ENCODE measurements at places on chromosomes 7 and 10.

GRCh38 chr10:91313-91712, 42.2 kb upstream of the TUBB8 start:
- no peak for DNase-seq

- no peak for DNase-seq
Measured at GRCh38 chr7:156005202-156005691, 193.0 kb upstream of the SHH start.

DNA sequence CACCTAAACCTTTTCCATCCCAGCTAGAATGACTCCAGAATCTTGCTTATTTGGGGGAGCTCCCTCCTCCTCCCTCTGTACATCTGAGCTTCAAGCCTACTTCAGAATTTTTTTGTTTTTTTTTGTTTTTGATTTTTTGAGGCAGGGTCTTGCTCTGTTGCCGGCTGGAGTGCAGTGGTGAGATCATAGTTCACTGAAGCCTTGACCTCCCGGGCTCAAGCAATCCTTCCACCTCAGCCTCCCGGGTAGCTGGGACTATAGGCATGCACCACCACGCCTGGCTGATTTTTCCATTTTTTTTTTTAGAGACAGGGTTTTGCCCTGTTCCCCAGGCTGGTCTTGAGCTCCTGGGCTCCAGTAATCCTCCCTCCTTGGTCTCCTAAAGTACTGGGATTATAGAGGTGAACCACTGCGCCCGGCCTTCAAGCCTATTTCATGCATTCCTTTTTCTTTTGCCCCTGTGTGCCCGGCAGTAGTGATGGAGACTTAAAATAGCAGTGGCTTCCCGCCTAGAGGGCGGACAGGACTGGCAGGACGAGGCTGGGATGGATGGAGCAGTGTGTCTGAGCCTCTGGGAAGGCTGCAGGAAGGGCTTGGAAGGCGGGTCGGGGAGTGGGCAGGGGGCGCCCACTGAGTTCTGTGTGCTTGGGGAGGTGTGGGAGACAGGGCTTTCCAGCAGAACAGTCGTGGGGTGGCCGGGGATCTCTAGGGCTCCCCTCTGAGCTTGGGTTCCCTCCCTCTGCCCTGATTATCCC, 8.8 kb downstream of the CUX1 start:
- no peak for DNase-seq

DNA sequence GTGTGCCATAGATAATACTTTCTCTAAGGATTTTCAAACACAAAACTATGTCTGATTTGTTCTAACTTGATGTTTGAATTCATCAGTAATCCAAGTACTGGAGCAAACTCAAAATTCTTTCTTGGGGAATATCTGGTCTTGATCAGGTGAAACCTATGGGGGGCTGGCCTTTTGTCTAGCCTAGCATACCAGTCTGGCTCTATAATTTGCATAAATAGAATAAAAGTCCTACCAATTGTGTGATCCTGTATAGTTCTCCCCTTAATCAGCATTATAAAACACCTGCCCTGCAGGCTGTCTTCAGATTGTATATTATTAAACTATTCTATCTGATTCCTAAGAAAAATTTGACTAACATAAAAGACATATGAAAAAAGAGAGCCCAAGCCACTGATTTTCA, 233.8 kb upstream of the LRRN3 start:
- no peak for DNase-seq

DNA sequence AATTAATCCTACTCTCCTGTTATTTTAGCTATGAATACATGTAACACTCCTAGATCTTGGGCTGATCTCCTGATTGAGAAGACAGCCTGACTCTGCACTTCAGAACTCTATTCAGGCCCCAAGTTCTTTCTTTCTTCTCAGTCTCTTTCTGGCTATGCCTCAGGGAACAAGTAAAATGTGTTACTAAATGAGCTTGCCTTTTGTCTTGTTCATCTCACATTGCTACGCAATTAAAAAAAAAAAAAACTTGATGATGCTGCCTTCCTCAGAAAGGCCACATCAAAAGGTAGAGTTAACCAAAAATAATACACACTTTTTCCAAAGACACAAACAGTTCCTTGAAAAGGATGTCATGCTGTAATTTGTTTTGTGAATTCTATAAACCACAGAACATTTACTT, 258.1 kb downstream of the TWIST1 start:
- DNase-seq: no peak

GRCh38 chr7:21256310-21256877, 171.5 kb upstream of the SP4 start:
- DNase-seq: peak; percentile 3

- no peak for DNase-seq
Measured at GRCh38 chr7:25056368-25056767, 68.7 kb downstream of the CYCS start.

DNA sequence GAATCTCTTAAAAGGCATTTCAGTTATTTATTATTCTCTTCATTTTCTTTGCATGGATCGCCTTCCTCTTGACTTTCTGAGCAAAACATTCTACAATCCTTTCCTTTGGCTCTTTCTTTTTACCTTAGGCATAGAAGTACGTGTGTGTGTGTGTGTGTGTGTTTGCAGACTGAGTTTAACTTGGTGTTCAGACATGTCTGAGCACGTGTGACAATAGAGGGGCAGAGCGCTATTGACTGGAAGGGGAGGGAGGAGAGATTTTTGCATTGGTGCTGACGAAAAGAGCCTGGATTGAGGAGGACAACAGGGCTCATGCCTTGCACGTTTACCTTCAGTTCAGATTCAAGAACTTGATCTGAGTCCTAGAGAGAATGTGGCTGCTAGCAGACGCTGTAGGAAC, 129.8 kb downstream of the SEC23IP start:
- DNase-seq: no peak

DNA sequence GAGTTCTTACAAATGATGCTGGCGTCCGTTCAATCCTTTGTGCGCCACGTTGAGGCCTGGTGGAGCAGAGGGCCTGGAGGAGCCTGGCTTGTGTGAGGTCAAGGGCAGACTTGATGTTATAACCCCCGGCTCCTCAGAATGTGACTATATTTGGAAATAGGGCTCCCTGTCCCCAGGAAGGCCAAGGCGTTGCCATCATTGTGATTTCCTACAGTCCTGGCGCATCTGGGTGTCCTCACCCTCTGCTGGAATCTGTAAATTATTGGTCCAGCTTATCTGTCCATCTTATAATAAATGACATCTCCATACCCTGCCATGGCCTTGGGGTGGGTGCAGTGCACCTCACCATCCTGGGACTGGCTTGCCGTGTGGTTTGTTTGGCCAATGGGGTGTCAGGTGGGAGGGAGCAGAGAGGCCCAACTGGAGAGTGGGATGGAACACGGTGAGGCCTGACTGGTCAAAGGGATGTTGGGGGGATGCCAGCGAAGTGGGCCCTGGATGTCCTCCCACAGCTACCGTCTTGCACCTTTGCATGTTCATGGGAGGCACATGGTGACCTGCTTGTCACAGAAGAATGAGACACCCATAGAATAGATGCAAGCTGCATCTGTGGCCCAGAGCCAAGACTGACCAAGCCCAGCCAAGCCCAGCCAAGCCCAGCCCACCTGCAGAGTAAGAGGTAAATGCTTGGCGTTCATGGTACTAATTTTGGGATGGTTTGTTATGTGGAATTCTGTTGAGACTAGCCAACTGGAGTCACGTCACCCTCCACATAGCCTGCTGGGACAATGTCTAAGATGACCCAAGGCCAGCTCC, 11.1 kb upstream of the LRRC27 start:
- DNase-seq: no peak

- DNase-seq: no peak
Measured at GRCh38 chr7:41581041-41581440, 121.8 kb downstream of the INHBA start.

GRCh38 chr10:68330852-68331454, 911 bp upstream of the HNRNPH3 start:
- DNase-seq: no peak

- DNase-seq: no peak
Measured at GRCh38 chr7:78983483-78983882, 470.0 kb downstream of the MAGI2 start.

DNA sequence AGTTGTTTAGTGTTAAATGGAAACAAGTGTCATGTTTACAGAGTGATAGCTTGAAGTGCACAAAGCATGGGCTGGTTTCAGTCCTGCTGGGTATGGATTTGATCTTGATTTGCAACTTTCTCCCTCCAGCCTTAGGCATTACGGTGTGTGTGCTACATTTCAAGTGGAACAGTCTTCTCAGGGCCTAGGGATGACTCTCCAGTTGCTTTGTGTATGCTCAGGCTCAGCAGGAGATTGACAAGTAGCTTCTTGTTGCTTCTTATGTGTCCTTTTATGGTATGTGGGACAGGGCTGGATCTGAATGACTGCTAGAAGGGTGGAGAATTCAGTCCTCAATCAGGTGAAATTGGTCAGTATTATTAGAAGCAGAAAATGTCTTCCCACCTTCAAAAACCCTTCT, 51.3 kb upstream of the PLEKHA1 start:
- DNase-seq: no peak

GRCh38 chr10:75640381-75640780, 209.0 kb downstream of the LRMDA start:
- DNase-seq: no peak

- no peak for DNase-seq
Measured at GRCh38 chr10:87761892-87762291, 56.1 kb downstream of the ATAD1 start.

DNA sequence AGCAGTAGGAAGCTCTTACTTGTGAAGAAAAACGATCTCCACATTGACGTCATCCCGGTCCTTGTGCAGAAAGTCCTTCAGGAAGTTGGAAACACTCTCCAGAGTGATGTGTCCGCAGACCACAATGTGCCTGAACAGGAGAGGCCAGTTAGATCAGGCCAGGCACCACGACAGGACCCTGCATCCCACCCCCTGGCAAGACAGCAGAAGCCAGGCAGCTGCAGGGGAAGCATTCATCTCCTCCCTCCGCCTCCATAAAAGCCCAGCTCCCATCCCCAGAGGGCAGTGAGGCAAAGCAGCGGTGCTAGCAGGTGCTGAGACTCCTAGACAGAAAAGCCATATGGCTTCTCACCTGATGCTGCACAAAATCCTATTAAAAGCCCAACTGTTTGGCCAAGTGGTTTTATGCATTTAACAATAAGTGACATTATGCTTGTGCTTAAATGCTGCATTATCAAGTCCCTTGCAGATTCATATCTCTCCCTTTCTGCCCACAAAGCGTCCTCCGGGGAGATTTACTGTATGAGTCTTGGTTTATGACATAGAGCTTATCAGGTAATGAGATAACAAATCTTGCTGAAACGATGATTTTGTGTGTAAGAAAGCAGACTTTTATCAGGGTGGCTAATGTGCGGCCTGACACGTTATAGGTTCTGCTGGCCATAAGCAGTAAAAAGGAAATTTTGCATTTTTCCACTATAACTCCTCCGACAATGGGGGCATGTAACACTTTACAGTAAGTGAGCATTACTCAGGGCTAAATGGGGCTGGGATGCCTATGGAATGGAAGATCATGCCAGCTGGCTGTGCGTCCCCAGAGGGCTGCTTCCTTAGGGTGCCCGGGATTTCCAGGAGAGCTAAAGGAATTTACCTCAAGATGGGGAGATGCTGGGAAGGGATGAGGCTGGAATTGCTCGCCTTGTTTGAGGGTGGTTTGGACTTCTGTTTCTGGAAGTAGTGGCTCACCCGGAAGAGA, 546.9 kb downstream of the KCNMA1 start:
- DNase-seq: no peak

DNA sequence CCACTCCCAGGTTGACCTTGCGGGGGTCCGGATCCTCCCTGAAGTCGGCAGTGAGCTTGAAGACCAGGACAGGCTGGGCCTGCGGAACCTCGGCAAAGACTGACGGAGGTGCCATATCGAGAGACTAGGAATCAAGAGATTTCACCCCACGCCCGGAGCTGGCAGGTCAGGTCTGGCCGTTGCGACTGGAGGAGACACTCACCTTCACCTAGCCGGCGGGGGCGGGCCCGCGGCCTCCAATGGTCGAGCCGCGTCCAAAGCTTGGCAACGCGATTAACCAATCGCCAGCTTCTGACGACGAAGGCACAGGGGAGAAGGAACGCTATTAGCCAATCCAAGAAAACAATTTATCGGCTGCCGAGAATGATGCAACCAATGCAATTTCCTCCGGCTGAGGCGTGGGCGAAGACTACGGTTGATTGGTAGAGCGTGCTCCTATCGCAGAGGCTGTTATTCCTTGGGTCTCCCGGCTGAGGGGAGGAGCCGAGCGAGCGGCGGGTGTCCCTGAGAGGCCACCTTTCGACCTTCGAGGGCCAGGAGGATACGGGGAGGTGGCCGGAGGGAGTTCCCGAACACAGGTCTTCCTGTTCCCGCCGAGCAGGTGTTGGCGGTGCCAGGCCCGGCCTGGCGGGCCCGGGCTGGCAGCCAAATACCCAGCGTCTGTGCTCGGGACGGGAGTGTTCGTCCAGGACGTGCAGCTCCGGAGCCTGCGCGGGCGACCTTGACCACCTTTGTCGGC, at the start of gene GOT1:
Gene GOT1, minus strand, starts transcription at position 174 of the 739 bp plus-strand sequence. Its CDS starts 59 bp downstream, at position 115.
- DNase-seq: peak; percentile 90

- no peak for DNase-seq
Measured at GRCh38 chr10:49694466-49694865, 15.0 kb downstream of the C10orf53 start.

DNA sequence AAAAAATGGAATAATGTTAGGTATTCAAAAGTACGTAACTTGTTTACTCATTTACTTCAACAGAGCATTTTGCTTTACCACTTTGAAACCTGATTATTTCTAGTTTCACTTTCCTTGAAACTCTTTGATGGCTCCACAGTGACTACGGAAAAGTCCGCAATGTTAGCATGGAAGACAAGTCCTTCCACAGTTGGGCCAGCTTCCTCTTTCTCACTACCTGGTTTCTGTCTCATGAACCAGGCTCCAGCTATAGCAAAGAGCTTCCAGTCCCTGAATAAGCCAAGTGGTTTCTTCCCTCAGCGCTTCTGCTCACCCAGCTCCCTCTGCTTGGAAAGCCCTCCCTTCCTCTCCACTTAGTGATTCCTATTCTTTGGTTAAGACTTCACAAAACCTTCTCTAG, 44.8 kb upstream of the SLC16A12 start:
- no peak for DNase-seq

DNA sequence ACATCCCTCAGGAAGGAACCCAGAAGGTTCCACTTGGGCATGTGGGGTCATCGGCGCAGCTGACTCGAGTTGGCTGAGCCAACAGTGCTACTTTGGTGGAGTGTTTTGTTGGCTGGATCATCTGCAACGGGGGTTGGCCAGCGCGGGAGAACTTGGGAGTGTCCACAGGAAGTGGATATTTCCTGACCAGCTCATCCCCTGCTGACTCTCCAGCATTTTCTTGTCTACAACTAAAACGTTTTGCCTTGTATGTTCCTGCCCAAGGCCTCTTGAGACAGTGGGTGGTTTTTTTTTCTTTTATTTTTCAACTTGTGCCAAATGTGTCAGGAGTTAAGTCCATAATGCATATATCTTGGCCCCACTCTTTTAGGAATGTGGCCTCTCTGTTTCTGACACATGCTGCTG, 208.6 kb downstream of the ZNF365 start:
- DNase-seq: no peak

GRCh38 chr7:82241356-82241755, 202.2 kb downstream of the CACNA2D1 start:
- no peak for DNase-seq

Measured in T-cell (primary cell).